ENCODE measurements at places on chromosomes 16 and 17.

DNA sequence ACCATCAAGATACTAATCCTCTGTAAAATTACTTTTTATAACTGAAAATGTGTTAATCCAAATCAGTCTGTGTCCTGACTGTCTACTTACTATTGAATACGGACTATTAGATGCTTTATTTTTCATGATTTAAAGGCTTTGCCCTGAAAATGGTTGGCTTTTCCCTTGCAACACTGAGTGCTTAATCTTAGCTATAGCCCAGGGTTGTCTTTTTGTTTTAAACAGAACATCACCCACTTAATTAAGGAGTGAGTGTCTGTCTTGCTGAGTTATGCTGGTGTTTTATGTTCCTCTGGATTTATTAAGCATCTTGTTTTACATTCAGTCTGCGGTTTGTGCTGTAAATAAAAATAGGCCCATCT is 11.0 kb downstream of the FTO start:
- no peak for DNase-seq

- DNase-seq, result no peak
Measured at GRCh38 chr17:69597898-69598692, 183.6 kb downstream of the MAP2K6 start.

DNA sequence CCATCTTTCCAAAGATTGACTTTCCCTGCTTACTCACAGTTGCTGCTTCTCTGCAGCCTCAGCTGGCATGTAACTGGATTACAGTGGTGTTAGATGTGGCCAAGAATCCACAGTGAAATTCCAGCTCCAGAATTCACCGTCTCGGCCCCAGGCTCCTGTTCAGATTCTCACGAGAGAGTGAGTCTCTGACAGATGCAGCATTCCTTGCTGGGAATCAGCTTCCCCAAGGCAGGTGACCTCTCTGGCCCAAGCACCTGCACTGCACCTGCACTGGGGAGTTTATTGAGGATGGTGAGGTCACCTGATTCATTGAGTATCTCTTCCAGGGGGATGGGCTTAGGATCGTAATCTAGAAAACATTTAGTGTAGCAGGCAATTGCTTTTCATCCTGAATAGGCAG is 600.5 kb upstream of the RBFOX1 start:
- no peak for DNase-seq

- DNase-seq, result no peak
Measured at GRCh38 chr16:62038646-62039045, 2.4 kb upstream of the CDH8 start.

DNA sequence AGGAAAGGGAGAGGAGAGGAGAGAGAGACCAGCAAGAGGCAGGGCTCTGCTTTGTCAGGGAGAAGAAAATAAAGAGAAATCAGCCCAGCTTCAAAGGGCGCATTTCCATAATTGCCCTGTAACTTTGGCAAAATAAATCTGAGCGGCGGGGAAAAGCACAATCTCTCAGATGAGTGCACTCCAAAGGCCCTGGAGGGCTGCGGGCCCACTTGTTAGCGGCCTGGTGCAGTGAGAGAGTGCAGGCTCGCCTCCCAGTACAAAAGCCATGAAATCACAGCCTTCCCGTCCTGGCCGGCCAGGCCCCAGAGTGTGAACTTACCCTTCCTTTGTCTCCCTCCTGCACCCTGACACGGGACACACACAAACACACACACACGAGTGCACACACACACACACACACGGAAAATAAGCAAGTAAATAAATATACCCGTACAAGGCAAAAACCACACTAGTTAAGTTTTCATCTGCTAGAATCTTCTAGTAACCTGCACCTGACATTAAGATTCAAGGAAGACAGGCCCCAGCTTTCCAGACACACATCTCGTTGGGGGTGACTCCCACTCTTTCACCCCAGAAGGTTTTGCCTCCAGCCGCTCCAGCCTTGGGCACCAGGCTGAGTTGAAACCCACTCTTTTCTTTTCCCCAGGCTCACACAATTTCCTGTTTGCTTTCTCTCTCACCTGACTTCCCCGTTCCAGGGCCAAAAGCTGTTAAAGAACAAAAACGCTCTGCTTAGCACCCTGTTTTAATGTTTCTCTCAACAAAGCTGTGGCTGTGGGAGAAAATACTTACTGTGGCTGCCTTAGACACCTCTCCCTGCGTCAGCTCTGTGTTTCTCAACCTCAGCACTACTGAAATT is 8.5 kb downstream of the IRX3 start:
- no peak for DNase-seq

GRCh38 chr16:28616636-28617035 is 6.8 kb upstream of the SULT1A1 start:
- no peak for DNase-seq

DNA sequence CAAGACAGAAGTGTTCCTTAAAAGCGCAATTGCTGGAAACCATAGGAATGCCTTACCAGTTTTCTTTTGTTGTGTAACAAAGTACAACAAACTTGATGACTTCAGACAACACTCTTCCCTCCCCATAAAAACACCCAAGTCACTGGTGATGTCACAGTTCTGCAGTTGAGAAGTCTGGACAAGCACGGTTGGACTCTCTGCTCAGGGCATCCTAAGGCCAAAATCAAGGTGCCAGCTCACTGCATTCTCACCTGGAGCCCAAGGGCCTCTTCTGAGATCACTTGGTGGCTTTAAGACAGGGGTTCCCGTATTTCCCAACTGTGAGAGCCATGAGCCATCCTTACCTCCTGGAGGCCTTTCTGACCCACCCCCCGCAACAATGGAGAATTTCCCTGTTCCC is 45.6 kb upstream of the MEAK7 start:
- no peak for DNase-seq

- DNase-seq, result no peak
Measured at GRCh38 chr16:56793492-56793891, 63.6 kb downstream of the NUP93 start.

DNA sequence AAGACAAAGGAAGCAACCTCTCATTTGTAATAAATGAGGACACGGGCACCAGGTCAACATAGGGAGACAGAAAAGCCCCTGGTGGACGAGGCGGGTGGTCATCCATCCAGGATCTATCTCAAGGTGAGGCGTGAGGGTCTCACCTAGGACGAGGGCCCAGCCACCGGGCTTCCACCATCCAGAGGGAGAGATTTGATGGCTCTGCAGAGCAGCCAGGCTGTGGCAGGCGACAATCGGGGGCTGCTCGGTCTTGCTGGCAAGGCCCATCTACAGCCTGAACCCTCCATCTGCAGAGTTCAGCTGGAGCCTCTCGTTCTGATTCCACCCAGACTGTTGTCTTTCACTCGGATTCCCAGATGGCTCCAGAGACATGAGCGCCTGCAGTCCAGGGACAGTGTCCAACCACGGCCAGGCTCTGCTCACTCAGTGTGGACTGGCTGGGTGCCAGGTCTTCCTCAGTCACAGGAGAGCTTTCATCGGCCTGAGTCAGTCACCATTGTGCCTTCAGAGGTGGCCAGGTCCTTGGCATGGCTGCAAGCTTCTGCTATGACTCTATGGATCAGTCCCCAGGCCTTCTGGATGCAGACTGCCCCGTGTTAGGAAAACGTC is 5.9 kb downstream of the LITAFD start:
- DNase-seq, result no peak

- no peak for DNase-seq
Measured at GRCh38 chr17:81350320-81350890, 44.9 kb upstream of the BAHCC1 start.

DNA sequence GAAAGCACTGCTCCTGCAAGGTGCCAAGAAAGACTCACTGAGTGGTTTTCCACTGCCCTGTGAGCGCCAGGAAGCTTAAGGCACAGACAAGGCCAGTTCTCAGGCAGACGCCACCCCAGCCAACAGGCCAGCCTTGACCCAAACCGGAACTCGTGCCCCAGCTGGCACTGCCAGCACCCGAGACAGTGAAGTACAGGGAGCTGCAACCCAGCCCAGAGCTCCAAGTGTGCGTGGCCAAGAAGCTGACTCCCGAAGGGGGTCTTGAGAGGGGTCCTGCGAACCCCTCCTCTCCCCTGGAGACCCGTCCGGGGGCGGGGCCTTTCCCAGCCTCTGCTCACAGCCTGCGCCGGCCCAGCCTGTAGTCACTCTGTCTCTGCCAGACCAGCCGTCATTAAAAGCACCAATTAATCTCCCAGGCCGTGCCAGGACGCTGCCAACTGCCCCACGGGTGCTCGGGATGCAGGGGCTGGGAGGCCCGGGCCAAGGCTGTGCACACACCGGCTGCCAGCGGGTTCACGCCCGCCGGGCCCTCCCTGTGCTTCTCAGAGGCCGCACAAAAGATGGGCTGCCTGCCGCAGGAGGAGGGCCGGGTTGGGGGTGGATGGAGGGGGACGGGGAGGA is 4.4 kb upstream of the SOX8 start:
- no peak for DNase-seq

DNA sequence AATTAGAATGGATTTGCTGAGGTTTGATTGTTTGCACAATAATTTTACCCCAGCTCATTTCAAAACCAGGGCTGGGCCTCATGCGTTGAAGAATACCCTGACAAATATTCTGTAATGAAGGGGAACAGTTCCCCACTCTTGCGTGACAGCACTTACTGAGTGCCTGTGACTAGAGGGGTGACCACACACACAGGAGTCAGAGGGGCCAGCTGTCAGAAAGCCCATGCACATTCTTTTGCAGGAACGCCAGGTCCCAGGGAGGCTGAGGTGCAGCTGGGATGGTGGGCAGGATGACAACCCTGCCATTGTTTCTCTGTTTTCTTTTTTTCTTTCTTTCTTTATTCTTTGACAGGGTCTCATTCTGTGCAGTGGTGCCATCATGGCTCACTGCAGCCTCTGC is 44.6 kb downstream of the SMPD3 start:
- DNase-seq, result no peak

- no peak for DNase-seq
Measured at GRCh38 chr16:58418601-58419000, 26.3 kb downstream of the GINS3 start.

GRCh38 chr17:19958023-19958422 is 19.6 kb downstream of the AKAP10 start:
- DNase-seq, result no peak

DNA sequence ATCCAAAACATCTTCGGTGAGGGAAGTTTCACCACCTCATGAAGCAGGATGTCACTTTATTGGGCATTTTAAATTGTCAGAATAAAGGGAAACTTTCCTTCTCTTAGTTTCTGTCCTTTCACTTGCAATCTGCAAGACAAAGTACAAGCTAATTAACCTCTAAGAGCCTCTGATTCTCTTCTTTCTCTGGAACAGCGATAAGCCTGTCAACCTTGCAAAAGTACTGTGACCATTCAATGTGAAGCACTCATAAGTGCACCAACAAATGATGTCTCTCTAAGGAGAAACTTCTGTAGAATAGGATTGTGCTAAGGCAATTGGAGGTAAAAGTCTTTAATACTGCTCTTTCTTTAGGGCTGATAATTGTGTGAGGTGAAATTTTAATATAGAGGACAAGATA is 1622.3 kb downstream of the CDH8 start:
- no peak for DNase-seq

- no peak for DNase-seq
Measured at GRCh38 chr17:66306446-66306845, 4.0 kb downstream of the PRKCA start.

- no peak for DNase-seq
Measured at GRCh38 chr16:28098959-28099945, 35.7 kb upstream of the GSG1L start.

- no peak for DNase-seq
Measured at GRCh38 chr16:68790130-68790761, 53.1 kb upstream of the TANGO6 start.

DNA sequence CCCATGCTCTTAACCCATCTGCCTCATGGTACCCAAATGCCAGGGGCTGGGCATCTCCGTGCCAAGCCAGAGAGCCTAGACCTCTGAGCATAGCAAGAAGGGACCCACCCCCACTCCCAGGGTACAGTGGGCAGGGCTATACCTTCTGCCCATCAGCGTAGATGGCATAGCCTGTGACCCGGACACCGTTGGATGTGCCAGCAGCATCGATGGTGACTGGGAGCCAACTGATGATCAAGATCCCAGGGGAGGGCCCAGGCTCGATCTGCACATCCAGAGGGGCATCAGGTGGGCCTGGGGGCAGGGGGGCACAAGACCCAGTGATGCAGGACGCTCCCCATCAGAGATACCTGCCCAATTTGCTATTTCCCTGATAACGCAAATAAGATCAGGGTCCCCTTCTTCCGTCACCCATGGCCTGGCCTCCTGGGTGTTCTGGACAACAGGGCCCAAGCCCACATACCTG is 17.1 kb downstream of the TSPOAP1 start:
- DNase-seq, result no peak

- DNase-seq, result no peak
Measured at GRCh38 chr17:51147650-51148049, 5.7 kb upstream of the NME1 start.

- DNase-seq, result no peak
Measured at GRCh38 chr16:72241930-72242329, 70.0 kb upstream of the PMFBP1 start.

DNA sequence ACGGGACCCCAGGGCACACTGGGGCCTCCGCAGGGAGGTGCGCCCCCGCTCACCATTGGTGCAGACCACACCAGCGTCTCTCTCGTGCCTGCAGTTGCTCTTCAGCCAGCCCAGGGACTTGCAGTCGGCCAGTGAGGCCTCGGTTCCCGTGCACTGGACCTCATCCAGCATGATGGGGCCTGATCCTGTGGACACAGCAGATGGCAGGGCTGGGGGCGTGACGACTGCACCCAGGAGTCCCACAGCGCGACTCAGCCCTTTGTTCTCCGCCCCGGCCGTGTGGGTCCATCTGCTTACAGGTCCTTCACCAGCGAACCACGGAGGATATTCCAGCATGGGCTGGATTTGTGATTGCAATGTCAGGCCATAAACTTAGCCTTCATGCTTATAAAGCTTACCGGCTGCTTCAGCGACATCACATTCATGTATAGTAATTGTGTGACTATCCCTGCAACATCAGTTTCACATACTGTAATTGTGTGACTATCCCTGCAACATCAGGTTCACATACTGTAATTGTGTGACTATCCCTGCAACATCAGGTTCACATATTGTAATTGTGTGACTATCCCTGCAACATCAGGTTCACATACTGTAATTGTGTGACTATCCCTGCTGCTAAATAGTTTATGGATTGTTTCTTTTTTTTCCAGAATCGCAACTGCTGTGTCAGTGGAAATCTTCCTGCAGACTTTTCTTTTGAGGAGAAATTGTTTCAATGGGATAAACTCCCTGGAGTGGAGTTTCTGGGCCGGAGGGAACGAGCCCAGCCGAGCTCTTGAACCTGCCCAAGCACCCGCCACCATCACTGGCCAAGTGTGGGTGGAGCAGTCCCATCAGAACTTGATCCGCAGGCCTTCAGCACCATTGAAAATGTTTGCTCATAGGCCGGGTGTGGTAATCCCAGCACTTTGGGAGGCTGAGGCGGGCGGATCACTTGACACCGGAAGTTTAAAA is 4.8 kb downstream of the LGALS3BP start:
- no peak for DNase-seq

DNA sequence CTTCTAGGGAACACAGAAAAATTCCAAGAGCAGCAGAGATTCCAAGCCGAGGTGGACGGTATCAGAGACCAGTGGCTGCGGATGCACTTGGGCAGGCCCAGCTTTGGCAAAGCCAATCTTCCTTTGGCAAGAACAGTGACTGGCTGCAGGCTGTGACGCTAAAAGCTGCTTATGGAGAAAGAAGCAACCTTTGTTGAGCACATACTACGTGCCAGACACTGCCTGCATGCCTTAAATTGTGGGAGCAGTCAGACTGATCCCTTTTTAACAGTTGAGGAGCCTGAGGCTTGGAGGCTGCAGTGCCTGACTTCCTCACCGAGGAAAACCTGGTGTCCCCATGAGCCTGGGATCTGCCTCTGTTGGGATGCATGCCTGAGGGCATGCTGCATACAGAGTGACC is 69.0 kb upstream of the AMZ2 start:
- no peak for DNase-seq

- DNase-seq, result no peak
Measured at GRCh38 chr16:9333469-9333868, 242.0 kb downstream of the HAPSTR1 start.

Measured in activated T-helper 1 cell treated with Interleukin-2 at 50 U/mL for 16 hours (primary cell).